ENCODE measurements at places on chromosomes 1 and 21.

DNA sequence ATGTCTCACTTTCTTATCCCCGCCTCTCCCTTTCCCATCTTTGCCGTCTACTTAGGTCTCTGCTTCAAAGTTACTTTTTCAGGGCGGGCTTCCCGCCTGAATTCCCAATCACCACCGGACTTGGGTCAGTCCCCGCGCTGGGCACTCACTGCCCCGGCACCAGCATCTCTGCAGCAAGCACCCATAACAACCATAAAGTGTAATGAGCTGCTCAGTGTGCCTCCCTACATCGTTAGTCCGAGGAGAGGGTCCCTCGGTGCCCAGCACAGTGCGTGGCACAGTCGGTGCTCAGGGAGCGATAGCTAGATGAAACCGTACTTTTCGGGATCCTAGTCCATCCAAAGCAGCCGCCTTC is 633 bp upstream of the CTPS1 start:
- no peak for DNase-seq

GRCh38 chr1:159849626-159850366 is 12.7 kb downstream of the VSIG8 start:
- DNase-seq = no peak

- no peak for DNase-seq
Measured at GRCh38 chr1:112389689-112390088, 6.3 kb upstream of the CTTNBP2NL start.

- DNase-seq = no peak
Measured at GRCh38 chr1:41010345-41010744, 11.2 kb downstream of the SLFNL1 start.

DNA sequence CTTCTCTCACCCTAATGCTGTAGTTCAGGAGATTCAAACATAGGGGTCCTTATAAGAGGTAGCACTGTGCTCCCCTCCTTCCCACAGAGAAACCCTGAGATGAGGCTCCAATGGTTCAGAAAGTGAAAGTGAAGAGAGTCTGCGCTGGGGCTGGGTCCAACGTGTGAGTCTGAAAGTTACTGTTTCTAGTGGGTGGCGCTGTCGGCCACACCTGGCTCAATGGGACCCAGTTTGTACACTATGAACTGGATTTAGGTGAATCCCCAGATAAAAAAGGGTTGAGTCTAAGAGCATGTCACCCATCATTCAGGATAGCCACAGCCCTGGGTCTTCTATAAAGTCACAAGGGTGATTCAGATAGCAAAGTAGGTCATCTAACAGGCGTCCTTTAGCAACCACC is 2.8 kb downstream of the SMCP start:
- DNase-seq = no peak

GRCh38 chr1:162070825-162071224 is 1.3 kb downstream of the NOS1AP start:
- DNase-seq = no peak

DNA sequence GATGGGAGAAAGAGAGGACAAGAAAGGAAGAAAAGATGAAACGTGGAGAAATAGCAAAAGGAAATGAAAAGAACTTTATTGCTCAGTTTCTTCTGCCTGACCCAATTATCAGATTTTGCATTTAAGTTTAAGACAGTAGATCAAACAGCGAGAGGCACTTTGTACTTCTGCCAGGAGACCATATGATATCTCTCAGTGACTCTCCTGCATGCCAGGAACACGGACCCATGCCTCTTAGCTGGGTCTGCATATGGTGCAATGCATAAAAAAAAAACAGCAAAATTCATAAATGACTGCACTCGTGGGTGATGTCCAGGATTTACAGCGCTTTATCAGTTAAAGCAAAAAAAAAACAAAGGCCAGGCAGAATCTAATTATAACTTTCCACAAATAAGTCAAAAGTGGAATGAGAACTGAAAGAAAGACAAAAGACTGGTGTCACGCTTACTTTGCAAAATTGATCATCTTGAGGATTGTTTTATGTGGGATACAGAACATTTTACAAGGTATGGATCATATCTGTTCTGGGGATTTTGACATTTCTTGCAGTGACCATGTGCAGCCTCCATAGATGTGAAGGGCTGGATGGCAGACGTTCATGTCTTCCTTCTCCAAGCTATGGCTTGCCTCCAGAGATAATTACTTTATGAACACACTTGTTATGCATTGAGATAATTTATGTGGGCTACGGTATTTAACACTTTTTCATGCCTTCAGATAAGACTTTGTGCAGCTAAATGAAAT is 79.5 kb downstream of the RUNX1 start:
- DNase-seq = no peak

DNA sequence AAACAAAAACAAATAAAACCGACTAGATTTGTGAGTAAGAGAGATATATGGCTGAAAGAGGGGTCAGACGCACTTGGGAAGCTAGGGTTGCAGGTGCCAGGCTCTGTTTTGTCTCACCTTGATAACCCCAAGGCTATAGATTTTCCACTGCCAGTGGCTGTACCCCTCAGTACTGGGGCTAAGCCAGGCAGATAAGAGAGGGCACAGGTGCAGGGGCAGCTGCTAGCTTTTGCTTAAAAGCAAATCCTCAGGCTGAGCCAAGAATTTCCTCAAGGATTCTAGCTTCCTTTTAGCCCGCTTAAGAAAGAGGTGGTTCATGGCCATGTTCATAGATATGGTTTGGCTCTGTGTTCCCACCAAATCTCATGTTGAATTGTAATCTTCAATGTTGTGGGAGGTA is 57.9 kb downstream of the OVGP1 start:
- no peak for DNase-seq

GRCh38 chr1:161113915-161114314 is 3.9 kb downstream of the PFDN2 start:
- DNase-seq = no peak

GRCh38 chr1:76005765-76006164 is 68.8 kb upstream of the ST6GALNAC3 start:
- no peak for DNase-seq

GRCh38 chr1:160789051-160789701 is 6.8 kb upstream of the LY9 start:
- no peak for DNase-seq

DNA sequence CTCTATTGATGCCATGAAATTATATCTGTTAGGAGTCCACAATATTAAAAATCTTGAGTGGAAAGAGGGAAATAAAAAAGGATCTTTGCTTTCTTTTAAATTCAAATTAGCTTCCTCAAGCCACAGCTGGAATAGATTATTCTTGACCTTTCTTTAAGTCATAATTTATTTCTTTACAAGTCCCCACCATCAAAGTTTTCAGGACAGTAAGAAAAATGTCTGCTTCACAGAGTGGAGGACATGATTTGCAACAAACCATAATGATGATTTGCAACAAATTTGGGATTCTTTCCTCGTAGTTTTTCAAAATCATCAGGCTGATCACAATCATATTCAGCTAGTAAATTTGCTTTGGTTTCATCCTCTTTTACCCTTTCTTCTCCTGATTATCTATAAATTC is 301.8 kb upstream of the NRIP1 start:
- no peak for DNase-seq

DNA sequence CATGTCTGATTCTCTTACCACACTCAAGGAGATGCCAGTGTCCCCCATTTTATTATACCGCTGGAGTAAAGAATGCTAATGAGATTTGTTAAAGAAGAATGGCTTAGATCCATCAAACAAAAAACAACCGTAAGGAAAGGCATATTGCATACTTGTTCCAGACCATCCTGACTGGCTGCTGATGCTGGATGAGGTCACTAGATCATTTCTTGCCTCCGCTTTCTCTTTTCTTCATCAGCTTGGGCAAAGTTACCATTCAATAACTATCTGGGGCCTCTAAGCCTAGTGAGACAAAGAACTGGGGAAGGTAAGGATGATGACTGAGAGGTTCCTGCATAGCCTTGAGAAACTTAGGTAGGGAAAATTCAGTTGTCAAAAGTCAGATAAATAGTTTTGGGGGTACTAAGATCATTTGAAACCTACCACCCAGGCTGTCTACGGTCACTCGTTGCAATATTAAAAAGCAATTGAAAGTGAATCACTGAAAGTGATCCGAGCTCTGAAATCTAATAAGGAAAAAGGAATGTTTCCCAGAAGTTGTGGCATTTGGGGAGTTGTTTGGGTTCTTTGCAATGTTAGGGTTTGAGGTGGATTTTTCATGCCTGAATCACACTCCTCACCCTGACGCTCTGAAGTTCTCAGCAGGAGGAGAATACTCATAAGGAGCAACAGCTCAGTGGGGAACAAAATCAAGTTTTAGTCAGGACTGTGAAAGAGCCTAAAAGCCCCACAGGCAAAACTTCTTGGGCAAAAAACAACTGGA is 176.8 kb downstream of the HHIPL2 start:
- no peak for DNase-seq

DNA sequence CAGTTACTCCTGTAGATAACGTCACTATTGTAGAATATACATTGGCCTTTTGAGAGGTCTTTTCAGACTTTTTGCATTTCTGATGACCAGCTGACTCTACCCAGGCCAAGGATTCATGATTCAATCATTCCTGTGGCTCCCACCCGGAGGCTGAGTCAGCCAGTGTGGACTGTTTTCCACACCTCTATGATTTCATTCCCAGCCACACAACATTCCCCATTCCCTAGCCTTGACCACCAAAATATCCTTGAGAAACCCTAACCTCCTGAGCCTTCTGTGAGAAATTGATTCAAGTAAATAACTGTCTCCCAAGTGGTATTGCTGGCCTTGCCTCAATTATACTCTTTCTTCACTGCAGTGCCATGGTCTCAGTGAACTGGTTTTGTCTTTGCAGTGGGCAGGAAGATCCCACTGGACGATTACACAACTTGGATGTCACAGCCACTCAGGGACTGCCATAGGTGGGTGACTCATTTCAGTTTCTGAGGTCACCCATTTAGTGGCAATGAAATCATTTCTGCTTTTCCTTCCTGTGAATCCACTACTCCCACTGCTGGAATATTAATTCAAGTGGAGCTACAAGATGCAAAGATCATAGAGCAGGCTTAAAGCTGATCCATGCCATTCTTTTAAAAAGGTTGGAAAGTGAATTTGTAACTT is 518.6 kb upstream of the ZP4 start:
- no peak for DNase-seq

DNA sequence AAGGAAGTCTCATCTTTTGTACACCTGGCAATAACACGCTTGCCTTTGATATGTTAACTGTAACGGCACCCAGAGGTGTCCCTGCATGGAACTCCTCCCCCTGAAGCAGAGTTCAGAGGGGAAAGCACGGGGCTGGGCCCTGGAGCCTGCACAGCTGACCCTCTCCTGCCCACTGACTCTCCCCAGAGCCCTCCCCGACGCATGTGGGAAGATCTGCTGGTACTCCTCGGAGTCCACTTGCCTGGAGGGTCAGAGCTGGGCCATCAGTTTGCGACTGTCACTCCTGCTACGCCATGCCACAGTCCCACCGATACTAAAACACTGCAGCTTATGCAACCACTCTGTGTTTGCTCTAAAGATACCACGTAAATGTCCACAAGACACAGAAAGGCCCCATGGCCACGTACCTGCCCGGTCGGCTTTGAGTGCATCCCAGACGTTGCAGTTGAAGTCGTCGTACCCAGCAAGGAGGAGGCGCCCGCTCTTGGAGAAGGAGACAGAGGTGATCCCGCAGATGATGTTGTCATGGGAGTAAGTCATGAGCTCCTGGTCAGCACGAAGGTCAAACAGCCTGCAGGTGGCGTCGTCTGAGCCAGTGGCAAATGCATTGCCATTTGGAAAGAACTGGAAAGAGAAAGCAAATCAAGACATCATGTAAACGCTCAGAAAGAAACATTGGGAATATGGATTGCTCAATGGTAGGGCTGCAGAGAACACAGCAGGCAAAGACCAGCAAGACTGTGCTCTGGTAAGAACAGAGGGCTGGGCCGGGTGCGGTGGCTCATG is 10.6 kb upstream of the NADK start:
- DNase-seq = no peak

DNA sequence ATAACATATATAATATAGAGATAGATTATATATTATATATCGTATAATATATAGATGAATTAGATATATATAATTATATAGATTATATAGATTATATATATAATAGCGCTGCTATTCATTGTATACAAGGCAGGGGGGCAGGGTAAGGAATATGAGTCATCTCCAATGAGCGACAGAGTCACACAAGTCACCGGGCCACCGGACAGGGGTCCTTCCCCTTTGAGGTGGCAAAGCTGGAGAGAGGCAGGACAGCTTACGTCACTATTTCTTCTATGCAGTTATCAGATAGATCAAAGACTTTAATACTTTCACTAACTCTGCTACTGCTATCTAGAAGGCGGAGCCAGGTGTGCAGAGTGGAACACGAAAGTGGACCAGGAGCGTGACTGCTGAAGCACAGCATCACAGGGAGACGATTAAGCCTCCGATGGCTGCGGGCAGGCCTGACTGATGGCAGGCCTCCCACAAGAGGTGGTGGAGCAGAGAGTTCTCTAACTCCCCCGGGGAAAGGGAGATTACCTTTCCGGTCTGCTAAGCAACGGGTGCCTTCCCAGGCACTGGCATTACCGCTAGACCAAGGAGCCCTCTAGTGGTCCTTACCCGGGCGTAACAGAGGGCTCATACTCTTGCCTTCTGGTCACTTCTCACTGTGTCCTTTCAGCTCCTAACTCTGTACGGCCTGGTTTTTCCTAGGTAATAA is 2154.7 kb downstream of the MRPL39 start:
- DNase-seq = no peak

DNA sequence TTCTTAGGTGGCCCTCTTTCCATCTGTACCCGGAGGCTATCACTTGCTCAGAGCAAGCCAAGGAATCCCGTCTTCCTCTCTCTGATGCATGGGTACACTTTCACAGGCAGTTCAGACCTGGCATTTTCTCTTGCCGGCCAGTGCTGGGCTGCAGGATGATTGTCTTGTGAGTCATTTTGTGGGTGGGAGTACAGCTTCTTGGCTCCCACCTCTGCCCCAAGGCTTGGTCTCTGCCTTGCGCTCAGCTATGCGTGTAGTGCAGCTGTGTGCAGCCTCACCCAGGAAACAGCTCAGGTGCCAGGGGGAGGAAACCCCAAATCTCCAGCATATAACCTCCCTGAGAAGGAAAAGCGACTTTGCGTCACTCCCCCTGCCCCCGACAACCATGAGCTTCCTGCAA is 3.9 kb upstream of the AJAP1 start:
- DNase-seq = no peak

DNA sequence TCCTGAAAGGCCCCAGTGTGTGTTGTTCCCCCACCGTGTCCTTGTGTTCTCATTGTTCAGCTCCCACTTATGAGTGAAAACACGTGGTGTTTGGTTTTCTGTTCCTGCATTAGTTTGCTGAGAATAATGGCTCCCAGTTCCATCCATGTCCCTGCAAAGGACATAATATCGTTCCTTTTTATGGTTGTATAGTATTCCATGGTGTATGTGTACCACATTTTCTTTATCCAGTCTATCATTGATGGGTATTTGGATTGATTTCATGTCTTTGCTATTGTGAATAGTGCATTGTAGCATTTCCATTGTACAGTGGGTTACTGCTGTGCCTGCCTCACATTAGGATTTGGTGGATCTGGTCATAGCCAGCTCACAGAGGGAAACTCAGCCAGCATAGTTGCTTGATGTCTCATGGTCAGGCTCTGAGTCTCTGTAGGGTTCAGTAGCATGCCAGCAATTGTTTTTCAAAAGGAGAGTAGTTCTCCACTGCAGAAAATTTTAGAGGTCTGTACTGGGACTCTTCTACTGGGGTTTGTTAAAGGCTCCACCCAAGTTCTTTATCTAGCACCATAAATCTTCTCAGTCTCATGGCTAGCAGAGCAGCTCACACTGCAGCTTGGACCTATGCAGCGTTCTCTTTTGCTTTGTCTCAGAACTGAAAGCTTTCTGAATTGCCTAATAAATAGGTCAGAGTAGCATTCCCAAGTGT is 41.0 kb downstream of the RUNX3 start:
- no peak for DNase-seq

- no peak for DNase-seq
Measured at GRCh38 chr1:158331481-158332150, at the start of gene CD1B. Gene CD1B, minus strand, starts transcription at chr1:158331531. Its CDS starts 108 bp downstream, at chr1:158331423.

Data from activated T-cell treated with anti-CD3 and anti-CD28 coated beads, Interleukin-2, amount 50 U/mL, for 1 hour (primary cell).